Right ventricle myocardium inferior (tissue), 1 donor: ENCODE measurements at places on chromosomes 2 and 18. TPM values are rescaled to one million over a fixed set of nuclear protein-coding genes. Genes with fewer than 3 reads are reported as not detected.

SNORC gene
- total RNA-seq = 0.46 TPM

GRCh38 chr18:62045316-62045715, 141.5 kb downstream of the PIGN start:
- DNase-seq = no peak

- no peak for DNase-seq
These were observed 45.6 kb downstream of the MREG start for GRCh38 chr2:215967590-215968378.

CHST10 gene
- 10.5 TPM for total RNA-seq

TMEM169 gene
- total RNA-seq = 0.24 TPM
